Prostate gland (tissue), 2 donors: ENCODE measurements at places on chromosomes 2 and 18. TPM values are rescaled to one million over a fixed set of nuclear protein-coding genes. Genes with fewer than 3 reads are reported as not detected.

DNA sequence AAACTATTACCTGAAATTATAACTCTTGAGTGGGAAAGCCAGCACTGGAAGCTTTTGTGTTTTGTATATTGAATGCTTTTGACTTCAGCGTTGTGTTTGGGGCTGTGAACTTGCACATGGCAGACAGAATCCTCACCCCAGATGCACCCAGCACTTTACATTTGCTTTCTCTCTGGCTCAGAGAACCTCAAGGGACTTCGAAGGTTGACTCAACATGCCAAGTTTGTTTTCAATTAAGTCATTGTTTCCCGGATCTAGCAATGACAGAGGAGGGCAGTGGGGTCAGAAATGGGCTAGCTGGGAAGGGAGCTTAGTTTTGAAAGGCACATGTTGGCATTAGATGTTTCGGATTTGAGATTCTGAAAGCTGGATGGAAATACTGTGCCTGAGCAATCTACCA lies 22.4 kb downstream of the TET3 start:
- H3K4me1 ChIP-seq = peaks cover 20% of the 10 kb centered on the region
- DNase-seq = no peak
- no peaks in the 10 kb centered on the region for H3K27me3 ChIP-seq
- no peaks in the 10 kb centered on the region for H3K36me3 ChIP-seq
- H3K27ac ChIP-seq = no peak overlapping the region
- no peak overlapping the region for H3K4me3 ChIP-seq

GRCh38 chr2:97849881-97850528 lies 136.6 kb downstream of the ZAP70 start:
- no peaks in the 10 kb centered on the region for H3K36me3 ChIP-seq
- H3K4me1 ChIP-seq = no peaks in the 10 kb centered on the region
- no peak overlapping the region for H3K27ac ChIP-seq
- no peaks in the 10 kb centered on the region for H3K27me3 ChIP-seq
- DNase-seq = no peak

DNA sequence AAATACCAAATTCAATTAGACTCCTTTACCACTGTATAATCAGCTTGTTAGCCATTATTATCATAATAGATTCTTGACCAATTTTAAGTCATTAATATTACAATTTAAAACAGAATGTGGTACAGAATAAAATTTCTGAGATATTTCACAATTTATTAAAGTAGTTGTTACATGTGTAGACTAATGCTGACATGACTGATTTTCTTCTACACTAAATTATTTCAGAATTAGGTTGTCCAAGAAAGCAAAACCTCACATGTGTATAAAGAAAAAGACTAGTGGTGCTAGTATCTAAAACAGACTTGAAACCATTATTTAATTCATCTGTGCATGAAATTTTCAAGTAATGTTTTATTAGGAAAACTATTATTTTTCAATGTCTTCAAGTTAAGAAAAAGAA lies 79.2 kb upstream of the COL3A1 start:
- DNase-seq = no peak
- no peaks in the 10 kb centered on the region for H3K27me3 ChIP-seq
- no peaks in the 10 kb centered on the region for H3K4me1 ChIP-seq
- H3K4me3 ChIP-seq = no peak overlapping the region
- no peaks in the 10 kb centered on the region for H3K36me3 ChIP-seq

GRCh38 chr2:46010925-46011490 lies 286.2 kb upstream of the EPAS1 start:
- no peaks in the 10 kb centered on the region for H3K27me3 ChIP-seq
- H3K4me1 ChIP-seq = no peaks in the 10 kb centered on the region
- no peak overlapping the region for H3K27ac ChIP-seq
- no peak overlapping the region for H3K4me3 ChIP-seq

GRCh38 chr2:69581774-69582581 lies 61.6 kb downstream of the AAK1 start:
- H3K4me3 ChIP-seq = no peak overlapping the region
- H3K27me3 ChIP-seq = no peaks in the 10 kb centered on the region
- no peak for DNase-seq

GRCh38 chr18:76362676-76363075 lies 132.4 kb downstream of the ZNF516 start:
- no peak for DNase-seq
- no peaks in the 10 kb centered on the region for H3K36me3 ChIP-seq
- no peak overlapping the region for H3K27ac ChIP-seq
- H3K4me1 ChIP-seq = peaks cover 2% of the 10 kb centered on the region
- no peaks in the 10 kb centered on the region for H3K27me3 ChIP-seq

- H3K4me1 ChIP-seq = no peaks in the 10 kb centered on the region
- H3K27ac ChIP-seq = no peak overlapping the region
- H3K36me3 ChIP-seq = no peaks in the 10 kb centered on the region
- DNase-seq = no peak
These were observed 204.6 kb downstream of the RND3 start for GRCh38 chr2:150282771-150283371.

DNA sequence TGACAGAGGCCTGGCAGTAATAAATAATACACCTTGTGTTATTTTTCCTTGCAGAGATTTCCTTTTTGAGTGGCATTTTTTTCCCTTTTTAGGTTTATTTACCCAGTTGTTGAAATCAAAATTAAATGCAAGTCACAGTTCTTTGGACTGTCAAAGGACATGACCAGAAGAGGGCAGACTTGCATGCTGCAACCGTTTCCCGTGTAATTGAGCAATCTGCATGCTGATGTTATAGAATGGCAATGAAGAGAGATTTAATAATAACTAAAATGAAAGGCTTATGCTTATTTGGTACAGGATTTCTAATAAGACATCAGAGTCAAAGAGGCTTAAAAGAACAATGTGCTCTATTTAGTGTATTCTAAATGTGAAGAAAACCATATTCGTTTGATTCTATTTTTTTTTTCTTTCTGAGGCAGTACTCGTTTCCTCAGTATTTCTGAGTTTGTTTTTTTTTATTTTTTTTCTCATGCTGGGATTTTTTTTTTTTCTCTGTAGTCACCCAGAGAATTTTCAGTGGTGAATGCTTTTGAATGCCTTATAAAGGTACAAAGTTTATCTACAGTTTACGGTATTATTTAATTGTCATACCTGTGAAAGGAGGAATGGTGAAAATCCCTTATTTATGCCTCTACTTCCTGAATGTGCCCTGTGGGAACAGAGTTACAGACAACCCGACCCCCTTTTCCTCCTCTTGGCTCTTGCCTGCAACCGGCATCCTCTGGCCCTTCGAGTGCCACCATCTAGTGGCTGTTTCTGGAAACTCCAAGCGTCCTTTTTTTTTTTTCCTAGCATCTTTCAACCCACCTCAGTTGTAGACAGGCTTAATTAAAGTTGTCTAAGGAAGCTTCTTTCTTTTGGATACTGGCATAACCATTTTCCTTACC lies 368.5 kb downstream of the LRRTM1 start:
- H3K27ac ChIP-seq = no peak overlapping the region
- H3K36me3 ChIP-seq = no peaks in the 10 kb centered on the region
- H3K27me3 ChIP-seq = no peaks in the 10 kb centered on the region
- peak; percentile 9 for DNase-seq
- no peak overlapping the region for H3K4me3 ChIP-seq

DNA sequence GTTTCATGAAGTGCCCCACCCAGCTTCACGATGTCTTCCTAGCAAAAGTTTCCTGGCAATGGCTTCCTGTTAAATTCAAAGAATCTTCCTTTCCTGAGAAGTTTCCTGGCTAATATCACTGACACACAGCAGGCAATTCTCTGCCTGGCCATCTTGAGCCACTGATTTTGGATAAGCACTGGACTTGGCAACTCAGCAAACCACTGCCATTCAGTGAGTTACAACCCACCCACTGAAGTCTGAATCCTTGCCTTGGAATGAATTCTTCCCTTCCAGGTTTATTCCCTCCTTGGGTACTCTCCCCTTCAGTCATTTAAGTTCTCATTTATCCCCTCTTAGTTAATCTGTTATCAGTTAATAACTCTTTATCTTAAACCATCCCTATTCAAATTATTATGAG lies 426.0 kb downstream of the MBD2 start:
- no peak overlapping the region for H3K4me3 ChIP-seq
- no peak for DNase-seq
- no peaks in the 10 kb centered on the region for H3K27me3 ChIP-seq
- no peaks in the 10 kb centered on the region for H3K36me3 ChIP-seq
- no peak overlapping the region for H3K27ac ChIP-seq
- no peaks in the 10 kb centered on the region for H3K4me1 ChIP-seq

DNA sequence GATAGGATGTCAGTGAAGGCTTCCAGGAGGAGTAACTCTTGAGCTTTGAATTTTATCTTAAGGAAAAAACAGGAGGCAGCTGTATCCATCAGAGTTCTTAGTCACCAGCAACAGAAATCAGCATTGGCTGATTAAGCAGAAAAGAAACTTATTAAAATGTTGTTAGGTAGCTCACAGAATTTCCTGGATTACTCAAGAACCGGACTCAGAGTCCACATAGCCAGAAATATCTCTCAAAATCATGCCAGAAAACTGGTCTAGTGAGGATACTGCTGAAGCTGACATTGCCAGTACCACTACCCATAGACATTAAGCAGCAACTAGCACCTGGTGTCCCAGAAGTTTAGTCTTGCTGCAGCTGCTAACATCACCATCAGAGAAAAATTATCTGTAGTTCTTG lies 10.1 kb upstream of the AFTPH start:
- H3K27ac ChIP-seq = no peak overlapping the region
- H3K4me3 ChIP-seq = no peak overlapping the region
- peak; percentile 22 for DNase-seq
- no peaks in the 10 kb centered on the region for H3K27me3 ChIP-seq
- peaks cover 16% of the 10 kb centered on the region for H3K4me1 ChIP-seq

DNA sequence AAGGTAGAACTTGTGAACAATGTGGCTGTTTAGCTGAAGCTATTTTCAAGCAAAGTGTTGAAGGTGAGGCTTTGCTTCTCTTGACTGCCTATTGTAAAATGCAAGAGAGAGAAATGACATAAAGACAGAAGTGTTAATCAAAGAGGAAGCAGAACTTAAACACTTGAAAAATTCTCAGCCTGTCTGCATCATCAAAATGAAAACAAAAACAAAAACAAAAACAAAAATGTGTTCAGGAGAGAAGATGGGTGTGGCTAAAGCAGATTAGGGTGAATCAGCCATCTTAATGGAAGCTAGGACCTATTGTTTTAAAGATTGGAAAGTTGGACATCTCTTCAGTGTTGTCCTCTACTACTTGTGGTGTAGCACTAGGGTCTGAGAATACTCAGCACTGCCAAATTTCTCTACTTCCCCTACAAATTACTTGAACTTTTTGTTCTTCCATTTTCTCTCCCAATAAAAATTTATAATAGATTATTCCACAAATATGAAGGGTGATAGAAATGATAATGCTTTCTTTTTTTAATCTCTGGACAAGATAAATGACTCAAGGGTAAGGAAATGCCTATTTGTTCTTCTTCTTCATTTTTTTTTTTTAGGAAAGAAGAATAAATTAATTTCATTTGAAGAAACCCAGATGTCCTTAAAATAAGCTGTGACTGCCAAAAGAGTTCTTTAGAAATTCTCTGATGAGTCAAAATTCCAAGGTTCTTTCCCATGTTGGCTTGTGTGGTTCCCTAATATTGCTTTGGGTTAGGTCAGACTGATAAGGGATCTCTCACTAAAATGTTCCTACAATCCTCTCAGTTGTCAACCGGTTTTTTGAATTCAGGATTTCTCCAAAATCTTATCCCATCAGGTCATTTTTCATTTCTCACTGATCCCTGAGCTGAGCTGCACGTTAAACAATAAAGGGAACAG lies 571.2 kb upstream of the ZEB2 start:
- no peaks in the 10 kb centered on the region for H3K27me3 ChIP-seq
- no peaks in the 10 kb centered on the region for H3K4me1 ChIP-seq
- DNase-seq = no peak
- H3K4me3 ChIP-seq = no peak overlapping the region
- H3K27ac ChIP-seq = no peak overlapping the region

DNA sequence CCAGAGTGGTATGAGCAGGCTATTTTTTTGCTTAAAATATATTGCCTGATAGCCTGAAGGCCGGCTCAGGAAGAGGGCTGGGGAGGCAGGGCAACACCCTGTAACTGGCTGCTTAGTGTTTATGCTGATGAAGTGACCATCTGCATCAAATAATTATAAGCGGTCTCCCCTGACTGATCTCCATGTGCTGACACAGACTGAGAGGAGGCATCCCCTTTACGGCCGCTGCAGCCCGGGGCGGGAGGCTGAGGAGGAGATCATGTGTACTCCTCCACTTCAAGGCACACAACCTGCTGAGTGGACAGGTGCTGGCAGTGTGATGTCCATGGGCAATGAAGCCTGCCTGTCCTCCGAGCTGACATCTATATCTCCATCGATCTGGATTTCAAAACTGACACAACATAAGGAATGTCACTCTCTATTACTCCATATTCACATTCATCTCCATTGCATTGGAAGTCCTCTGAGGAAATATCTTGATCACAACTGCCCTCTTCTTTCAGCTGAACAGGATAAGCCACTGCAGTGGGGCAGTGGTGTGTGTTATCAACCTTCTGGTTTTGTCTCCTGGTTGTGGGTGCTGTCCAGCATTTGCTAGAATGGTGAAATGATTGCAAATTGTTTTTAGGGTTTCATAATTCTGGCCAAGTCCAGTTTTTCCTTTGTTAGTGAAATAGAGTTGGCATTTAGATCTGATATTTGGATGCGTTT lies 143.5 kb downstream of the AQP4 start:
- no peak for DNase-seq
- H3K36me3 ChIP-seq = no peaks in the 10 kb centered on the region
- no peak overlapping the region for H3K27ac ChIP-seq
- H3K4me1 ChIP-seq = no peaks in the 10 kb centered on the region

DNA sequence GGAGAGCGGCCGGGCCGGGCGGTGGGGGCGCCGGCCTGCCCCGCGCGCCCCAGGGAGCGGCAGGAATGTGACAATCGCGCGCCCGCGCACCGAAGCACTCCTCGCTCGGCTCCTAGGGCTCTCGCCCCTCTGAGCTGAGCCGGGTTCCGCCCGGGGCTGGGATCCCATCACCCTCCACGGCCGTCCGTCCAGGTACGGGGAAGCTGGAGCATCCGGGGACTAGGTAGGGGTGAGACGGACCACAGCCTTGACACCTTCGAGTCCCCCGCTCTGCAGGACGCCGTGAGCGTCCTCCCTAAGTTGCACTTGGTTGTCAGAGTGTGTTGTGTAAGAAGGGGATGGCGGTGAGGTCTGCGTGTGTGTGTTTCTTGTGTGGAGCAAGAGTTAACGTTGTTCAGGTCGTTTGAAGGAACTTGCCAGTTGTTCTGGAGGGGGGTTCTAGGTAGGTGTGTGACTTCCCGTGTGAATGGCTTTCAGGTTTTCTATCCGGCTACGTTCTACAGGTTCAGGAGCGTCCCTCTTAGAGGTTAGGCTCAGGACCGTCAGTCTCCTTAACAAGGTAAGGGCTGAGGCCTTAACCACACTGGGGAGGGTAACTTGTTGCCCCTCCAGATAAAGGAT lies 393 bp downstream of the IL1R1 start:
- H3K27ac ChIP-seq = peak overlapping the region; percentile 98
- no peaks in the 10 kb centered on the region for H3K36me3 ChIP-seq
- H3K4me3 ChIP-seq = peak overlapping the region; percentile 67
- H3K27me3 ChIP-seq = no peaks in the 10 kb centered on the region
- no peak for DNase-seq

- H3K4me1 ChIP-seq = peaks cover 3% of the 10 kb centered on the region
- no peak overlapping the region for H3K27ac ChIP-seq
- no peak for DNase-seq
- no peak overlapping the region for H3K4me3 ChIP-seq
- H3K27me3 ChIP-seq = no peaks in the 10 kb centered on the region
- no peaks in the 10 kb centered on the region for H3K36me3 ChIP-seq
These were observed 13.9 kb downstream of the SPATS2L start for GRCh38 chr2:200320344-200320743.

CEP68 gene
- total RNA-seq = 15.3 TPM

ZSWIM2 gene
- total RNA-seq = 2.3 TPM

RAB17 gene
- 13.6 TPM for total RNA-seq

MLPH gene
- 371 TPM for total RNA-seq

RTTN gene
- 8.4 TPM for total RNA-seq

KIF1A gene
- total RNA-seq = 55.8 TPM

SIGLEC15 gene
- not detected for total RNA-seq

UGT1A10 gene
- total RNA-seq = not detected

RSAD2 gene
- total RNA-seq = 3.3 TPM

COL4A4 gene
- 6.1 TPM for total RNA-seq

CIB4 gene
- not detected for total RNA-seq
